Stomach (tissue), 19 donors: ENCODE measurements at places on chromosomes 3 and 15.

- no peak for DNase-seq
These were observed 221.7 kb upstream of the ROPN1 start for GRCh38 chr3:124213641-124214040.

GRCh38 chr3:123653221-123653682, 68.4 kb upstream of the HACD2 start:
- no peak for DNase-seq

DNA sequence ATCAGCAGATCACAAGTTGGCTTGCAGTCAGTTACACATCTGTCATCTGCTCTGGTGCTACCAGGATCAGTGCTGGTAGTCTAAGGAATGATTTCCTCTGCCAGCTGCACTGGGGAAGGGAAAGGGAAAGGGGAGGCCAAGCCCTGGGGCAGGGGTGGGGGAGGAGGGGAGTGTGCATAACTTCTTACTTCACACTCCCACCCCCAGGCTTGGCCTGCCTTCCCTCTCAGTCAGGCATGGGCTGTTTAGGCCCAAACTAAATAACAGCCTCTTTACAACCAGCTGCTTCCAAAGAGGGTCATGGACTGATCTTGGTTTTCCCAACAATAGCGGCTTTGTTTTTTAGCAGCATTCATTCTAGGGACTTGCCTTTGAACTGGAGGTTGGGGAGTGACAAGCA, 86.1 kb upstream of the PSMD6 start:
- no peak for DNase-seq

- DNase-seq = peak; percentile 82
These were observed 46.3 kb downstream of the GPR171 start for GRCh38 chr3:151156618-151157216.

GRCh38 chr15:50764461-50765194, 878 bp downstream of the SPPL2A start:
- DNase-seq = peak; percentile 49

- DNase-seq = no peak
These were observed 78.3 kb downstream of the PFN2 start for GRCh38 chr3:149892371-149892770.

DNA sequence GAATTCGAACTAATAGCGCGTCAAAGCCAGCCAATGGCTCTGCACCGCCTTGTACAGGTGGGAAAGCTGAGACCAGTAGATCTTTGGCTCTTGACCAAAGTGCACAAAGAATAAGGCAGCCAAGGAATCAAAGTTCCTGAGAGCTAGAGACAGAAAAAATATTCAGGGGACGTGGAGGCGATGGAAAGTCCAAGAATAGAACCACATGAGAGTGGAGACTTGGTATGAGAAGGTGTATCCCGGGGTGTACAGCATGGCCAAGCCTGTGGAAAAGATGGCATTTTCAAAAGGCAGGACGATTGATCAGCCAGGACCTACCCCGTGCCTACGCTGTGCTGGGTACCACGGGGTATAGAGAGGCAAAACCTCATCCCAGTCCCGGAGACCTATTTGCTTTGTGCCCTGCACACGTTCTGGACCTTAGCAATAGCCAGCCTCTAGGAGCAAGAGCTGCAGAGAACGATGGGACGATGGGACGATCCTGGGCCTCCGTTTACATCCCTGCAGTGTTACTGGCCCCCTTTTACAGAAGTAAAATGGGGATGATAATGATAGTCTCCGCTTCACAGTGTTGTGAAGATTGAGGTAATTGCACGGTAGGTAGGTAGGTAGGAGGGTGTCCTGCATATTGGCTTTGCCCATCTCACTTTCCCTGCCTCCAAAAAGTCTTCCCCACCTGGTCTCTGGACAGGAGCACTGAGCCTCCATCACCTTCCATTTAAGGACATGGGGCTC, 583 bp upstream of the RBSN start:
- DNase-seq = no peak

GRCh38 chr3:12995389-12996180, 77.6 kb downstream of the IQSEC1 start:
- no peak for DNase-seq

DNA sequence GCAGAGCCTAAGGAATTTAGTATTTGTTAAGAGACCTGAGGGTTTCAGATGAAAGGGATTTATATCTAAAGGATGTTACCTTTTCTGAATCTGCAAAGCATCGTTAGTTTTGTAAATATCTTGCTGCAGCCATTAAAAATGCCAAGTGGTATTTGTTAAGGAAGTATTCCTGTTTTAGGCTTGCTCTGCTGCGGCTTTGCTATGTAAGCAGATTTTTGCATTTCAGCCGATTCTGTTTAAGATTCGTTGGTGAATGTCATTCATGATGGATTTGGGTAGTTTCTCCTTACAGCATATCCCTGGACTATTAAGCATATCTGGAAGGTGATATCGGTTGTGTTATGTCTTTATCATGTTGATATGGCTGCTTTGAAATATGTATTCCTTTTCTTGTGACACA, 1.0 kb downstream of the USP8 start:
- peak; percentile 16 for DNase-seq

DNA sequence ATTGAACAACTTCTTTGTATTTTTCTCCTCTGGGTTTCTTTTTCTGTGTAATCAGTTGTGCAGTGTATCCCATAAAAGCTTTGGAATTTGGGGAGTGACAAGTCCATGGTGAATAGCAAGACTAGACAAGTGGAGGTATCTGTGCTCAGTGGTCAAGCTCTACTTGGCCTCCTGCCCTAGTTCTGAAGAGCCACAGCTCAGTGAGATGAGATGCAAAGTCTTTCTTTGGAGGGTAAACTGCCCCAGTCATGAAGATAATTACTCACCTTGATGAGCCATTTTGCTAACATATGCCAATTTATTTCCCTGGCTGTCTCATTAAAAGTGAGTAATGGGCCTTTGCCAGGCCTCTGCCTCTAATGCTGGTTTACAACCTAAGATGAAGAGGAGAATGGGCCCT, 271.2 kb upstream of the TRIM42 start:
- DNase-seq = no peak

DNA sequence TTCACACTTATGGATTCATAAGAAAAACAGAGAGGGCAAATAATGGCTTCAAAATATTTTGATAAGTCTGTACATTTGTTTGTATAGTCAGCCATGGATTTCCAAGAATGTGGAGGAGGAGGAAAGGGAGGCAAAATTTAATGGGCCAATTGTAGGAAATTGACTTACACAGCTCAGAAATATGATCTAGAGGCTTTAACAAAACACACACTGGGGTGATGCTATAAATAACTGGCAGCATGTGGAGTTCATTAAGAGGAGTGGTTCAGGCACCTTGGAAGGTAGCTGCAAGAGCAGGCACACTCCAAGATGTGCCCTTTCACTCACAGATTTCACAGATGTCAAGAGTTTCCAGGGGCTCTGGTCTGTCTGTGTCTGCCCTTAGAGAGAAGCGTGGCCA, 193.4 kb upstream of the RASGRP1 start:
- DNase-seq = no peak

DNA sequence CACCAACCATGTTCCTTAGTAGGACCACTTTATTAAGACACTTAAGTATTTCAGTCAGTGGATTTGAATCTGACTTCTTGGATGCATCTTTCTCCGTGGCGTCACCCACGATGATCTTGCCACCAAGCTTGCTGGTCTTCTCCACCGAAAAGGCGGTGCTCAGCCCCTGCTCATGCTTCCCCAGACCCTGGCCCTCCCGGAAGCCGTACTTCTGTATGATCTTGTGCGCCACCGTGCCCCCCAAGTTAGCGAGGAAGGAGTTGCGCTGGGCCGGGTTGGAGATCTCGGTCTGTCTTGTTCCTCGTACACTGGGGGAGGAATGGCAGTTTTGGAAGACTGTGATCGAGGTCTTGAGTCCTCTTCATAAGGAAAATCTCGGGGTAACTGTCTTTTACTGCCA, 213.4 kb upstream of the NANOGP8 start:
- no peak for DNase-seq

DNA sequence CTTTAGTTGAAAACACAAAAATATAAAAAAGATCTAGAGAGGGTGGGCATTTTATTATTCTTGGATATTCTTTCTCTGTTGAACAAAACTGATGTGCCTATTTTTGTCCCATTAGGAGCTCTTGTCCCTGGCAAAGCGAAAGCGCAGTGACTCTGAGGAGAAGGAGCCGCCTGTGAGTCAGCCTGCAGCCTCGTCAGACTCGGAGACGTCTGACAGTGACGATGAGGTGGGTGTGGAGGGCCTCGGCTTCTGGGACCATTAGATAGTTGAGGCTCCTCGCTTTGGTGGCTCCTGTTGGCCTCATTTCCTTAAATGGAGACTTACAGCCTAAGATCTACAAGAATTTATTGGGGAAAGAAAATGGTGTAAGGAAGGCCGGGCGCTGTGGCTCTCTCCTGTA, 21.3 kb downstream of the RTF1 start:
- no peak for DNase-seq

DNA sequence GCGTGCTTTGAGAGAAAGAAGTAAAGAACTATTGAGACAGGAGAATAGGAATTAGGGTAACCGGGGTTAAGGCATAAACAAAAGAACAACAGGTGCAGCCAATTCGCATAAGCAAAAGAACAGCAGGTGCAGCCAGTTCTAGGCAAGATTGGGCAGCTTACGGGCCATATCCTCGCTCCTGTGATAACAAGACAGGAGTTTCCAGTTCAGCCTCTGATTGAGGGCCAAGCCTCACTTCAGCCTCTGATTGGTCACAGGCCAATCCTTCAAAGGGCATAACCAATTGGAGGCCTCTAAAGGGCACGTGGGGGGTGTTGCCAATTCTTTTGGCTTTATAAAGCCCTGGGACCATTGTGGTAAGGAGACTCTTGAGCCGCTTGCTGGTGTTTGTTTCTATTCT, 143.5 kb downstream of the GADL1 start:
- DNase-seq = no peak

- DNase-seq = peak; percentile 26
These were observed 215.1 kb upstream of the UBE2E1 start for GRCh38 chr3:23590424-23591273.

- DNase-seq = no peak
These were observed 1.6 kb downstream of the WDR72 start for GRCh38 chr15:53757906-53758305.

DNA sequence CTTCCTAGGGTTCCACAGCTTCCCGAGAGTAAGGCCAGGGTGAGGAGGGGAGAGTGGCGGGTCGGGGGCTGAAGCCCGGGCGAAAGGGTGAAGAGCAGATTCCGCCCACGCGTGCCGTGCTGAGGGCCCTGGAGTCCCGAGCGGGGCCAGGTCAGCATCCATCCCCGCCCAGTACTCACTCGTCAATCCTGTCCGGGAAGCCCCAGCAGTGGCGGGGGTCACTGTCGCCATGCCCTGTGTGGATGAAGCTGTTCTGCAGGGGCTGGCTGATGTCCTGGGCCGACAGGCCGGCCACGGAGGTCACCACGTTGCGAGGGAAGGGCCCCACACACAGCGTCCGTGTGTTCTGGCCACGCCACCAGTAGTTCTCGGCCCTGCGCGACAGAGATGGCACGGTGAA, 36.3 kb downstream of the TNK2 start:
- DNase-seq = no peak

DNA sequence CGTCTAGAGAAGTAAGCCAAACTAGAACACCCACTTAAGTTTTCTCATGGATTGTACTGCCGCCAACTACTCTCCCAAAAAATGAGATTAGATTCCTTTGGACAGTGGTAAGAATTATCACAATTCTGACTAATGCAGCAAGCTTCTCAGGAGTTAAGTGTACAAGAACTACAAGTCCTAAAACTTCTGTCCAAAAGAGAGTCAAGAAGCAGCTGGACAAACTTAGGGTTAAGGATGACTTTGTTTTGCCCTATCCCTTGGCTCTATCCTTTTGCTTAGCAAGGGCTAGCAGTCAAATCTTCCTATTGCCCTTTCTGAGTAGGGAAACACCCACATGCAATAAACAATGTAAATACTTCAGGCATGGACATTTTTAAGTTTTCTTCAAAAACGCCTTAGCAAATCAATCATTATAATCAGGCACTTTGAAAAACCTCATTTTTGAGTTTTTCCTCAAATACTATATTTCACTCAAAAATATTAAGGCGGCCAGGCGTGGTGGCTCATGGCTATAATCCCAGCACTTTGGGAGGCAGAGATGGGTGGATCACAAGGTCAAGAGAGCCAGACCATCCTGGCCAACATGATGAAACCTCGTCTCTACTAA, 19.5 kb downstream of the RAF1 start:
- DNase-seq = no peak

- DNase-seq = no peak
These were observed 203.4 kb downstream of the TBC1D2B start for GRCh38 chr15:77874063-77874462.

- DNase-seq = peak; percentile 46
These were observed 321.8 kb upstream of the MME start for GRCh38 chr3:154758109-154758868.

DNA sequence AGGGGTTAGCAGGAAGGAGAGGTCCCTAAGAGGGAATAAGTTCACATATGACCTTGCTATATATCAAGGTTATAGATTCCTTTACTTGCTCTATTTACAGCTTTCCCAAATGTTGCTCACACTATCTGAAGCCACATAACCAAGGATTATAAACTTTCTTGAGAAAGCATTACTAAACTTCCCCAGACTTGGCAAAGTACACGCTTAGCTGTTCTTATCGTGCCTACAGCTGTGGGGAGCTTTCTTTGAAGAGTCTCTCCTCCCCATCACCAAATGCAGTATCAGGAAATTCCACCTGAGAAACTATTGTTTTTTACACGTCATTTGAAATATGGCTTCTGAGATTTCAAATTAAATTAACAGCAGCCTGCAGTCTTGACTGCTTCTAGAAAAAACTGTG, 284.5 kb downstream of the CHL1 start:
- no peak for DNase-seq

DNA sequence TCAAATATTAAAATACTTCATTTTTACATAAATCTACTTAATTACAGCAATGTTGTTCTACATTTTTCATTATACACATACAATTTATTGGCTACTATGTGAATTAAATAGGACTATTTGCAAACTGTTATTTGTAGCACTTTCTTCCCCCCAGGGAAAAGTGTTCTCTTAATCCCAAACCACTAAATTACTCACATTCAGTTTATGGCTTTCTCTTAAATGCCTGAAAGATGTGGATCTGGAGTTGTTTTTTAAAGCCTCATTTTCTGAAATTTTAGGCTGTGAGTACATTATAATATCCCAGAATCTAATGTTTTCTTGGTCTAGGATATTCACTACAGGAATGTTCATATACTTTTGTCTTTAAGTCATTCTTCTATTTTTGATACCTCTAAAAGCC, 32.7 kb downstream of the PRTG start:
- DNase-seq = no peak

DNA sequence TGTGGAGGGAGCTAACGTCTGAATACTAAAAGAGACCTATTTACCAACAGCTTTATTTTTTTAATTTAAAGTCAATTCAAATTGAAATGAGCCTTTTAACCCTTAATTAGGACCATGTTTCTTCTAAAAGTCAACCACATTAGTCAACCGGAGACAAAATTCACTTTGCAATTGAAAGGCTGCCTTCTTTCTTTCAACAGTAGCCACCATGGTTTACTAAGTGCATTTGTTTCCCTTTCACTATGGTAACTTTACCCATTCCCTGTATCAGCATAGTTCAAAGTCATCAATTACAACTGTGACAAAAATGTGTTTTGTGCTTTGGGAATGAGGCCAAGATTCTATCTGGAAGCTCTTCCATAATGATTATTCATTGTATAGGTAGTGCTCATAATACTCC, 225.4 kb downstream of the EPHA3 start:
- peak; percentile 25 for DNase-seq

GRCh38 chr3:46490338-46491084, 7.3 kb upstream of the RTP3 start:
- DNase-seq = no peak
